Activated naive CD4-positive, alpha-beta T cell treated with anti-CD3 and anti-CD28 coated beads, Interleukin-2, amount 50 U/mL, for 72 hours (primary cell): ENCODE measurements at places on chromosomes 2 and 18. TPM values are rescaled to one million over a fixed set of nuclear protein-coding genes. Genes with fewer than 3 reads are reported as not detected.

GRCh38 chr2:181074457-181074856 is 94.1 kb downstream of the UBE2E3 start:
- no peak for DNase-seq

- no peak for DNase-seq
Measured at GRCh38 chr2:17762451-17762850, 8.5 kb downstream of the GEN1 start.

DNA sequence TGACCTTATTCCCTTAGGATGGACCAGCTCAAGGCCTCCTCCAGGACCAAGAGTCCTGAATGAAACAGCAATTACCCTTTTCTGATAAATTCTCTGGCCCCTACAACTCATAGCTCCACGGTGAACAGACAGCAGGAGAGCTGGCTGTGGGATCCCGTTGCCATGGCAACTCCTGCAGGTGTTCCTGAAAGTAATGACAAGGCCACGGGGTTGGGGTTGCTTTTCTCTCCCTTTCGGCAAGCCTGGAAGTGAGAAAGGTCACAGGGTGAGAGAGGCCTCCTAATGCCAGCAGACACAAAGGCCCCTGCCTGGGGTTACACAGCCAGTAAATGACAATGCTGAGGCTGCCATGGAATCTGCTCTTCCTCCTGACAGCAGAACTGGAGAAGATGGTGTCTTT is 403.0 kb downstream of the NBAS start:
- no peak for DNase-seq

- DNase-seq: no peak
Measured at GRCh38 chr2:160375037-160375436, 118.6 kb downstream of the RBMS1 start.

DNA sequence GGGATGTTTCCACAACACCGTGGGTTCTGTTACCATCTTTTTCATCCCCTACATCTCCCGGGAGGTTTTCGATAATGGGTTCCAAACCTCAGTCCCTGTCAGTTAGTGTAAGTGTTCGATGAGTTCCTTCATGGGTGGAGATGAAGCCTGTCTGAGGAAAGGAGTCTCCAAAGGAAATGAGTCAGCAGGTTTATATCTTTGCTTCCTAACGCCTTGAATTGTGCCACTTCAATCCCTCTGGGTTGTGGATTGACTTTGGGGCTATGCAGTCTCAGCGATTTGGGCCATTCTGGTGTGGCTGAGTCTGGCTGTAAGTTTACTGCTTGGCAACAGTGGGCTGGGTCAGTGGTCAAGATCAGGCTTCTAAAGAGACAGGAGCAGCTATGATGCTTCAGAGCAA is 1.2 kb downstream of the SERPINB5 start:
- no peak for DNase-seq

- DNase-seq: no peak
Measured at GRCh38 chr18:53752781-53753367, 471.6 kb downstream of the MBD2 start.

DNA sequence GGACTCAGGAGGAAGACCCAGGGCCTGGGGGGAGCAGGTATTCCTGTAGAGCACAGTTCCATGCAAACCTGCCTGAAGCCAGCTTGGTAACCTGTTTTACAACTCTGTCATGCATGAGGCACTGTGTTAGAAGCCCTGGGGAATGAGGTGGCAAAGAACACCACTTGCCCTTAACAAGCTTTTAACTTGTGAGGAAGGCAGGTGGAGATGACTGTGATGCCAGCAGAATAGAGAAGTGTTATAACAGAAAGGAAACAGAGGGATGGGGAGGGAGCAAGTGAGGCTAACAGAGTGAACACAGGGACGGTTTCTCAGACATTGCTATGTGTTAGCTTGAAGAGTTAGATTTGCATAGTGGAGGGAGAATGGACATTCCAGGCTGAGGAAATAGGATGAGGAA is 11.5 kb upstream of the IL1A start:
- no peak for DNase-seq

- no peak for DNase-seq
Measured at GRCh38 chr18:33826151-33826550, 248.1 kb downstream of the ASXL3 start.

DNA sequence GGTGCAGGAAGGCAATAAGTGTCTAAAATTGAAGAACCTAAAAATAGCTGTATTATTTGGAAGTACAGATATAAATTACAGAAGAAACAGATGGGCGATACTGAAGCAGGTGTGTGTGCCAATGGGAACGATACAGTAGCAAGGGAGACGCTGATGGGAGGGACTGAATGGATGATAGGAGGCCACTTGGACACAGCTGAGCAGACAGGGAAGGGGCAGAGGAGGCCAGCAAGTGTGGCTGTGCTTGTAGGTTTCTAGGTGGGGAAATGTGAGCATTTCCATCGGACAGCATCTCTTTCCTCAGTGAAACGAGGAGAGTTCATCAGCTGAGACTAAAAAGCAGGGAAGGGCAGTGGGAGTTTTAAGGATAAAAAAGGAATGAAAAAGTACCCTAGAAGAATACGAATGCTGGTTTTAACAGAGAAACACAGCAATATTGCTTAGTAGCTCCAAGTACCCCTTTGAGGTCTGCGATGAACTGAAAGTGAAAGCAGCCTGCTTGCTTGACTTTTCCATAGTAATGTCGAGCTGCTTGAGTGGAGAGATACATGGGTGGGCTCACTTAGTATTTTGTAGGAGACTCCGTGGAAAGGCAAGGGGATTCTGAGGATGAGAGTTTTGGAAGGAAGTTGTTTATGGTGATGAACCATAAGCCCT is 91.7 kb upstream of the EPC2 start:
- no peak for DNase-seq

- DNase-seq: no peak
Measured at GRCh38 chr2:156065912-156066311, 266.6 kb downstream of the NR4A2 start.

GRCh38 chr2:66885775-66886383 is 451.0 kb downstream of the MEIS1 start:
- no peak for DNase-seq

DNA sequence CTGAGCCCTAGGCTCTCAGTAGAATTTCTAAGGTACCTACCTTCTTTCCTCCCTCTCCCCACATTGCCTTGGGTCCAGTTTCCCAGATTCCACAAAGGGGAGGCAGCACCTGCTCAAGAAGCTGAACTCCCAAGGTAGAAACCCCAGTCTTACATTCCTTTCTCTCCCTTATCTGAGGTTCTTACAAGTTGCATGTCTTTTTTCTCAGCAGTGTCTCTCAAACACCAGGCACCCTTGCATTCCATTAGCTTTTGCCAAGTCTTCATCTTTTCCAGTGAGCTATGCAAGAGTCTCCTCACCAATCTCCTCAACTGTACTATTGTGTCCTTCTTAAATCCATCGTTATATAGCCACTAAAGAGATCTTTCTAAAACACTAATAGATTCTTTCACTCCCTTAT is 4.1 kb upstream of the NT5C1B start:
- DNase-seq: no peak

DNA sequence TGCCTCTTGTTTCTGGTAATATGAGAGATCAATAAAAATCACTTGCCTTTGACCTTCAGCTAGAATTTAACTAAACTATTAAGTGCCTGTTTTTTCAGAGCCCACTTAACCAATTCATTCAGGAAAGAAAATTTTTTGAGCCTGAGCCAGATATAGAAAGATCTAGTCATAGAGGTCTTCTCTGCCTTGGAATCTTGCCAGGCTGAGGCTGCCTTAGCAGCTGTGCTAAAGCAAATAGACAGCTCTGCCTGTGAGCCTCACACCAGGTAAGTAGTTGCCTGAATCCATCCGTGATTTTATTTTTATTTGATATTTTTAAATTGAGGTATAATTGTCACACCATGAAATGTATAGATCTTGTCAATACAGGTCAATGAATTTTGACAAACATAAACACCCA is 27.4 kb downstream of the EVX2 start:
- DNase-seq: no peak

DNA sequence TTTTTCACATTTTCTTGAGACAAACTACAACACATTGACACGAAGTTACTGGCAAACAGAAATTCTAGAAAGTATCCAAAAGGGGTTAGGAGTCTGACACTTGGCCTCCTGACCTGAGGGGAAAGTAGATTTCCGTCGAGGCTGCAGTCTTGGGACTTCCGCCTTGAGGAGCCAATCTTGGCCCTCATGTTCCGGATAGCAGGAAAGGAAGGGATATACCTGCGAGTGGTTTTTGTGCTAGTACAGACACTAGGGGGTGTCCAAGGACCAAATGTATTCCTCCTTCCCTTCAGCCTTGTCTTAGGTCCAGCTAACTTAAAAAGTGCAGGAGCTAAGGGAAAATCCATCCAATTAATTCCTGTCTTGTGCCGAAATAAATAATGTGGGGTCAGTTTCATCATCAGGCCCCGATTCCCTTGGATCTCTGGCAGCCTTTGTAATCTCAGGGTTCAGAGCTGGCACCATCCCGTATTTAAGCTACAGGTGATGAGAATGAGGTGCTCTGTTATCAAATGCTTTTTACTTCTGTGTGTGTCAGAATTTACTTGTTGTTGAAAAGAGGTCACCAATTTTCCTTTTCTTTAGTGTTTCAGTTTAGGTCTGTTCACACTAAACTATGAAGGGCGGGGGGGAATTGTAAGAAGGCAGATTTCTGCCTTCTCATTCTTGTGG is 330.2 kb upstream of the FANCL start:
- DNase-seq: no peak

- no peak for DNase-seq
Measured at GRCh38 chr18:50507120-50507590, 52.7 kb upstream of the MAPK4 start.

DNA sequence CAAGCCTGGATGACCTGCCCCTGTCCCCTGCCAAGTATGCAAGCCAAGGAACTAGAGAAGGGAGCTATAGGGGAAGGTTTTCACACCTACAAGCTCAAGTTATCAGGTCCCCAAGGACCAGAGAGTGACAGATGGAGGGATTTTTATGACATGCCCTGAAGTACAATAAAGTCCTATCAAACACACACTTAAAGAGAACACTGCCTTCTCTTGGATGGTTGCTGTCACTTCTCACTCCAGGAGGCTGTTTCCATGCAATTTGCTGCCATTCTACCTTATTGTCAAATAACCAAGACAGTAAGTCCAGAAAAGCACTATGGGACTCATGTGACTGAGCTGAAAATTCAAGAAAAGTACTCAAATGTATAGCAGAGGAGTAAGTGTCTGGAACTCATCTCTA is 76.6 kb upstream of the DDX18 start:
- no peak for DNase-seq

DNA sequence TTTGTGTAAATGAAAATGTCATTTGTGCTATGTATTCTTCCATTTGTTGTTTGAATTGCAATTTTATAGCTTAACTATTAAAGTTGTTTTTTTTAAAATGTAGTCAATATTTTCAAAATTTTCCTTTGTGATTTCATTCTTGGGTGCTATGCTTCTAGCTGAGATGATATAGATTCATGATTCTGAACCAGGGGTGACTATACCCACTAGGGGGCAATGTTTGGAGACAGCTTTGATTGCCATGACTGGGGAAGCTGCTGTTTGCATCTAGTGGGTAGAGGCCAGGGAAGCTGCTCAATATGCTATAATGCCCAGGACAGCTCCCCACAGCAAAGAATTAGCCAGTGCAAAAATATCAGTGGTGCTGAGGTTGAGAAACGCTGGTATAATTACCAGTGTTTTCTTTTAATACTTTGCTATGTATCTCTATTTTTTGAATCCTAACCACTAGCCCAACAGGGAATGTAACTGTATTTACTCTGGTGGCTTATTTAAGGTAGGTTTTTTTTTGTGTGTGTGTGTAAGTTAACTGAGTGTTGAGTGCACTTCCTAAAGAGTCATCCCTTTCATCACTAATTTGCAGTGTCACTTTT is 99.7 kb downstream of the MEP1B start:
- peak; percentile 49 for DNase-seq

GRCh38 chr18:31356025-31356424 is 20.6 kb upstream of the DSG4 start:
- no peak for DNase-seq

DNA sequence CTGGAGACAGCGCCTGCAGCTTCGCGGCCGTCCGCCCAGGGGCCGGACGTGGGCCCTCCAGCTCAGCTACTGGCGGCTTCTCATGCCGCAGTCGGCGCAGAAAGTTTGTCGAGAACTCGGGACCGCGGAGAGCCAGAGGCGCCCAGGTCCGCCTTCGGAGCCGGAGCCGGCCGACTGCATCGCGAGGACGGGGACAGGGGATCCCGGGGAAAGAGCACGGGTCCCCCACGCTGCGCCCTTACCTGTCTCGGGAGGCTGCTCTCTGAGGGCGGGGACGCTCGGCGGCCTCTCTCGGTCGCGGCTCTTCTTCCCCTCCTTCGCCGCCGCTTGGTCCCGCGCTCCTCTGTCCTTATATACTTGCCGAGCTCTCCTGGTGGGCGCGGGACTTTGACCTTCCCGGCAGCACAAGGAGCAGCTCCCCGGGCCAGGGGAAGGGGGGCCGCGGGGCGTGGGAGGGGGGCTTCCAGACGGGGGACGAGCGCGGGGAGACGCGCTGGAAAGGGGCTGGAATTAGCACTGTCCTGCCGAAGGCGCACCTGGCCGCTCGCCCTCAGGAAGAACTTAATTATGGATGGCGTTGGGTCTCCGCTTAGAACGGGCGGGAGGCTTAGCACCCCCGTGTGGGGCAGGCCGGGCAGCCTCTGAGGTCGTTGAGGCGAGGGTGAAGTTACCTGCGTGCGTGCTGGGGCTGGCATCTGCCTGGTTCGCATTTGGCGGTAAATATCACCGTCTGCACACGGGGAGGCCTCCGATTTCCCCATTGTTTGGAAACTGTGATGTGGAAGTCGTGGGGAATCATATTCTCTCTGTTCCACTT is at the start of gene POMC:
Gene POMC (minus strand): TSS at position 325 of the 817 bp plus-strand sequence. CDS start 3,808 bp downstream, outside the sequence.
- peak; percentile 40 for DNase-seq

DNA sequence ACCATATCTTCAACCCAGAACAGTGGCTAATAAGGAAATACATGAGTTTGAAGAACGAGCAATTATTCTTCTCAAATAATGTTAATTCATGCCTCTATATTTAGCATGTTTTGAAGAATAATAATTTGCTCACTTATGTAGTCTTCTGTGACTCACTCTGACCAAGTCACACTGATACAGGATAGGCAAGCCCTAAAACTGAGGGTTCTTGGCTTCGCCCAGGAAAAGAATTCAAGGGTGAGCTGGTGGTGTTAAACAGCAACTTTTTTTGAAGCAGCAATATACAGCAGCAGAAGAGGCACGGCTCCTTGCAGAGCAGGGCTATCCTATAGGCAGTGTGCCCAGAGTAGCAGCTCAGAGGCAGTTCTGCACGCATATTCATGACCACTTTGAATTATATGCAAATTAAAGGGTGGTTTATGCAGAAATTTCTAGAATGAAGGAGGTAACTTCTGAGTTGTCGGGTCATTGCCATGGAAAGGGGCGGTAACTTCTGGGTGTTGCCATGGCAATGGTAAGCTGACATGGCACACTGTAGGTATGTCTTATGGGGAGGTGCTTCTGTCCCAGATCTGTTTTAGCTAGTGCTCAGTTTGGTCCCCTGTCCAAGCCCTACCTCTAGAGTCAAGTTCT is 200.6 kb downstream of the RND3 start:
- DNase-seq: no peak

Gene ALPP
- 0.16 TPM for total RNA-seq

Gene MYO7B
- total RNA-seq: 1.9 TPM

Gene ORC4
- 32.5 TPM for total RNA-seq

Gene MROH2A
- not detected for total RNA-seq

Gene GALNT3
- total RNA-seq: 5.3 TPM

Gene REG3G
- not detected for total RNA-seq

Gene LIPT1
- total RNA-seq: 6.9 TPM

Gene THSD7B
- total RNA-seq: not detected
